Vein endothelial cell (primary cell): ENCODE measurements at places on chromosomes 6 and 20. TPM values are rescaled to one million over a fixed set of nuclear protein-coding genes. Genes with fewer than 3 reads are reported as not detected.

The EBF4 gene
- 0.19 and 0.98 TPM in 2 replicates for total RNA-seq

The ABHD16B gene
- total RNA-seq: not detected in 2 replicates

The PDYN gene
- not detected in 2 replicates for total RNA-seq

The GATA5 gene
- total RNA-seq: not detected in 2 replicates

The ULBP1 gene
- total RNA-seq: 0.57 and 0.65 TPM in 2 replicates

The SOBP gene
- total RNA-seq: 1.6 and 3.9 TPM in 2 replicates

The AKAP12 gene
- 249 and 296 TPM in 2 replicates for total RNA-seq

The HLA-DPA1 gene
- total RNA-seq: 0.33 TPM in 1 of 2 replicates, not detected in the other

The WFDC12 gene
- total RNA-seq: not detected in 2 replicates

The SLC24A3 gene
- total RNA-seq: not detected in 2 replicates

The ANKRD66 gene
- total RNA-seq: not detected in 2 replicates

The CTAGE9 gene
- not detected in 2 replicates for total RNA-seq

The FUT9 gene
- under 0.01 TPM in 2 replicates for total RNA-seq

The SLPI gene
- not detected in 2 replicates for total RNA-seq

The ETV7 gene
- total RNA-seq: 0.33 and 0.48 TPM in 2 replicates

The POU5F1 gene
- not detected in 2 replicates for total RNA-seq

The XKR7 gene
- total RNA-seq: not detected in 2 replicates

The CAGE1 gene
- total RNA-seq: under 0.01 TPM in 1 of 2 replicates, not detected in the other

The MCM3 gene
- 54.5 and 68.0 TPM in 2 replicates for total RNA-seq

The GRM1 gene
- 0.10 TPM in 1 of 2 replicates, not detected in the other for total RNA-seq
